ENCODE measurements at places on chromosomes 1 and 21.

GRCh38 chr1:168428063-168428731, 115.6 kb downstream of the XCL2 start:
- DNase-seq = peak; percentile 64

GRCh38 chr1:206637605-206638004, 2.3 kb downstream of the DYRK3 start:
- DNase-seq = no peak

GRCh38 chr1:195965475-195965874, 642.8 kb downstream of the KCNT2 start:
- DNase-seq = no peak

DNA sequence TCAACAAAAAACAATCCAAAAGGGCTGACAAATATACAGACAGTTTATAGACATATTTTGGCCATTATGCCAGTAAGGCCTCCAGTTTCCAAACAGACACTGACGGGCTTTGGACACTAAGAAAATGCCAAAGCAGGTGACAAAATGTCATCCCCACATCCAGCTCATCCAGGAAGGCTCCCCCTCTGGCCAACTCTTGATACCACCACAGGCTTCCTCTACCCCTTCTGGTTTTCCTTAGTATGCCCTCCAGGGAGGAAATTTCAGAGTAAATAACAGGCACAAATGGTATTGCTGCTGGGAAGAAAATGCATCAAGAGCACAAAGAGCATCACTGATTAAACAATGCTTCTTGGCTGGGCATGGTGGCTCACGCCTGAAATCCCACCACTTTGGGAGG, 225.3 kb downstream of the VAV3 start:
- no peak for DNase-seq

DNA sequence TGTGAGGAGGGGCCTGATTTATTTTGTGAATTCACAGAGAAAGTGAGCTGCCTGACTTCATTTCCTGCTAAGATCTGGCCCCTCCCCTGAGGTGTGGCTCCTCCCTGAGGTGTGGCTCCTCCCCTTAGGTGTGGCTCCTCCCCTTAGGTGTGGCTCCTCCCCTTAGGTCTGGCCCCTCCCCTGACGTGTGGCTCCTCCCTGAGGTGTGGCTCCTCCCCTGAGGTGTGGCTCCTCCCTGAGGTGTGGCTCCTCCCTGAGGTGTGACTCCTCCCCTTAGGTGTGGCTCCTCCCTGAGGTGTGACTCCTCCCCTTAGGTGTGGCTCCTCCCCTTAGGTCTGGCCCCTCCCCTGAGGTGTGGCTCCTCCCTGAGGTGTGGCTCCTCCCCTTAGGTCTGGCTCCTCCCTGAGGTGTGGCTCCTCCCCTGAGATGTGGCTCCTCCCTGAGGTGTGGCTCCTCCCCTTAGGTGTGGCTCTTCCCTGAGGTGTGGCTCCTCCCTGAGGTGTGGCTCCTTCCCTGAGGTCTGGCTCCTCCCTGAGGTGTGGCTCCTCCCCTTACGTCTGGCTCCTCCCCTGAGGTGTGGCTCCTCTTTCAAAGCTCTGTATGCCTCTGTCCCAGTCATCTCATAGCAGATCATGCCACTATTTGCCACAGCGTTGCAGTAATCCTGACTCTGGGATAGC, 26.9 kb upstream of the LRRC3 start:
- DNase-seq = peak; percentile 2

DNA sequence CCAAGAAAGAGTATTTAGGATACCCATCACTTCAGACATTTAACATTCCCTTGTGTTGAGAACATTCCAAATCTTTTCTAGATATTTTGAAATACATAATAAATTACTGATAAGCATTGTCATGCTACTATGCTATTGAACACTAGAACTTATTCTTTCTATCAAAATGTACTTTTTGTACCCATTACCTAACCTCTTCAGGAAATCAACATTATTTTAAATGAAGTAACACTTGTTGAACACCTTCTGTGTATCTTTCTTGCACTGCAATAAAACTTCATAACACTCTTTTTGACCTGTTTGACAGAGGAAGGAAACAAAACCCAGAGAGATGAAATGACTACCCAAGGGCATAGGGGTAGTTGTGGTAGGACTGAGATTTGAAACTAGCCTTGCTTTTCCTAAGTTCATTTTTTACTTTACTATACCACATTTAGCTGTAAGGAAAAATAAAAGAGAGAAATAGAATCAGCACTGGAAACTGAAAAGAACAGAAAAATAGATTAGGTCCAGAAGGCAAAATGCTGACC, 99.4 kb downstream of the UCHL5 start:
- no peak for DNase-seq

Data from mesenchymal stem cell (in vitro differentiated cells and primary cell).